Adipocyte (in vitro differentiated cells): ENCODE measurements at places on chromosomes 7 and 10.

DNA sequence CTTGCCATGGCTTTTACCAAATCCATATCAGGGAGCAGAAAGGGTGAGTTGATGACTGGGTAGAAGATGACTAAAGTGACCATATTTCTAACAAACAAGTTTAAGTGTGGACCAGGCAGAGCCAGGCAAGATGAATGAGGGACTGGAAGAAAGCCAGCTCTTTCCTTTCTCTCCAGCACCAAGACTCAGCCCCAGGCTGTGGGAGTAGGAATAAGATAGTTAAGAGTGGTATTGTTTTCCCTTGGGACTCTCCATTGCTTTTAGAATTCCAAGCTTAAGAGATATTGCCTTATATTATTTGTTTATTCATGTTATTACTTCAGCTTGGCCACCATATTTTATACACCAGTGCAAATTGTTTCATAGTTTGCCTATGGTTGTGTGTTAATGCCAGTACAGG lies 28.8 kb upstream of the TSPAN33 start:
- DNase-seq = no peak

DNA sequence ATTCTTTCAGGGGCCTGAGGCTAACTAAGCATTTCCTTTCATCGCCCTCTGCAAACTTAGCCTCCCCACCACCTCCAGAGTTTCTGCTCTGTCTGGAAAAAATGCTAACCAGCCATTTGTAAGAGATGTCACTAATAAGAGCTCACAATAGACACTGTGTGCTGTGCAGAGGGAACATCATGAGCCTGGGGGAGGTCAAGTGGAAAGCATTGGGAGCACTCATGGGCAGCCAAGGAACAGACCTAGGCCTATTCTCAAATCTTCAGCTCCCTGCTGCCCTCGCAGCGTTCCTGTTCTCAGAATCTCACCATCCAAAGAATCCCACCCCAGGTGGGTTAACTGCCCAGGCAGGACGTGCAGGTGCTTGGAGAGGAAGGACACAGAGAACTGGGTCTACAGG lies 27.1 kb upstream of the GPAM start:
- DNase-seq = no peak

GRCh38 chr7:118195837-118196474 lies 12.0 kb downstream of the LSM8 start:
- DNase-seq = peak; percentile 84

- peak; percentile 85 for DNase-seq
Observed at GRCh38 chr7:81367326-81367931, 402.4 kb downstream of the HGF start.

DNA sequence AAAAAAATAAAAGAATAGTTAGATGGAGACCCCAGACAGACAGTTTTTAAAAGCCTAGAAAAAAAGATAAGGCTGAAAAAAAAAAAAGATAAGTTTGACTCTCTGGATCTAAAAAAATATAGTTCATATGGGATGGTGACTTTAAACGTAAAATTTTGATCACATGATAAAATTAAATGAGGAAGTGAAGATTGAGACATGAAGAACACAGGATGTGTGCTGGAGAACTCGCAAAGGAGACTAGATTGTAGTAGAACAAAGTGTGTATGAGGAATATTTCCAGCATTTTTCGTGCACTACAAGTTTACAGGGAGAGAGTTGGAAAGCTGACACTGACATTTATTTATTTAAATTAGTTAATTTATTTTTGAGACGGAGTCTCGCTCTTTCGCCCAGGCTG lies 286.4 kb downstream of the PRPF18 start:
- DNase-seq = no peak

GRCh38 chr7:4139656-4140625 lies 542.2 kb upstream of the FOXK1 start:
- no peak for DNase-seq

DNA sequence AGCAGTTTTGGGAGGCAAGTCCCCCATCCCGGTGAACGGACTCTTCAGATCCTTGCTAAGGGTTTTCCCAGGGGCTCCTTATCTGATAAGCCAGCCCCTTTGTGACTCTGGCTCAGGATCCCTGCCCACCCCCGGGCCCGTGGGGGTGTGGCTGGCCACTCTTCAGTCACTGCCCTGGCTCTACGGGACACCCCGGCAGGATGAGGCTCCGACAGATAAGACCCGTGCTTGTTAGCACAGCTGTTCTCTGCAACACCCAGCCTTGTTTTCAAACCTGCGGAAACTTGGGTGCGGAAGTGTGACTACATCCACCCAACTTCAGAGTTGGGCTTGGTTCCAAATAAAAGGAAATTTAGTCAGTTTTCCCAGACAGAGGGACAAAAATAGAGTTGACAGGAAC lies 66.7 kb upstream of the PODXL start:
- DNase-seq = no peak

GRCh38 chr10:102565793-102566192 lies 62.0 kb downstream of the SUFU start:
- no peak for DNase-seq

- DNase-seq = no peak
Observed at GRCh38 chr7:31056775-31057346, 4.8 kb downstream of the ADCYAP1R1 start.

DNA sequence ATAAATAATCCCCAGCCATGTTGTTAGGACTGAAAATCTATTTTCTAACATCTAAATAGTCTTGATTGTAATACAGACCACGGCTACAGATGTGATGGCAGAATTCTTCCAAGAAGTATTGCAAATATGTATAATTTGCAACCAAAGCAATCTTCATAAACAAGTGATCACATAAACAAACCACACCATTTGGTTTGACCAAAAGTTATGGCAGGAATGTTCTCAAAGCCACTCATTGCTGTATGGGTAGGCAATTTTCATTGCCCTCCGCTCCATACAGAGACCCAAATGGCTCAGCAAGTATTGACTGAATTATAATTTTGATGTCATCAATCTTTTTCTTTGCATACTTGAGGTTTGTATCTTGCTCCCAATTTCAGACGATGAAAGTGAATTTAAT lies 19.0 kb upstream of the RHOBTB1 start:
- DNase-seq = peak; percentile 40

DNA sequence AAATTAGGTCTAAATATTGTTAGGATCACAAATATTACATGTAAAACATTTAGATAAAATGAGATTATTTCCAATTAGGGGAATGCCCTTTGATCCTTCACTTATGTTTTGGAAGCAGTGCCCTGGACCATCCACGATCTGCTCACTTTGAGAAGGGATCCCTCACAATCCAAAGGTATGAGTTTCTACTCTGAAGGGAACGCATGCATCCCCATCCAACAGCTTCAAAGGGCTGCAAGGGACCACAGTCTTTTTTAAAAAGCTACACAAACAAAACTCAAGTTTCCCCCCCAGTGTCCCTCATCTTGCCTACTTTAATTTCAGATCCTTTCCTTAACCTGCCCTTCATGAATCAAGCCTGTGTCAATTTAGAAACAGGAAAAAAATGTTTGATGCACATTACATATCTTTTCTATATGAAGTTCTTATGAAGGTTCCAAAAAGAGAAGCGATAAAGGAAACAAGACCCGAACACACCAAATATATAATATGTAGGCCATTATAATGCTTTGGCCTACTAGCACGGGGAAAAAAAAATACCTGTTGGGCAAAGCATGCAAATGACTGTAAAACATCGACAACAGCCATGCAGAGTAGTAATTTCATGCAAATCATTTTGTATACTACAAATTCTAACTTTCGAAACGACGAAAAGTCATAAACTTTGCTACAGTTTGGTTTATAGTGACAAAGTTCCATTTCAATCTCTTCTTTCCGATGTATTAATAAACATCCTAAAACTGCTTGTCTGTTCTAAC lies 2.0 kb downstream of the EIF3A start:
- DNase-seq = peak; percentile 23

GRCh38 chr10:76453997-76454396 lies 1022.6 kb downstream of the LRMDA start:
- peak; percentile 44 for DNase-seq

- no peak for DNase-seq
Observed at GRCh38 chr7:76364198-76364584, 5.4 kb upstream of the YWHAG start.

DNA sequence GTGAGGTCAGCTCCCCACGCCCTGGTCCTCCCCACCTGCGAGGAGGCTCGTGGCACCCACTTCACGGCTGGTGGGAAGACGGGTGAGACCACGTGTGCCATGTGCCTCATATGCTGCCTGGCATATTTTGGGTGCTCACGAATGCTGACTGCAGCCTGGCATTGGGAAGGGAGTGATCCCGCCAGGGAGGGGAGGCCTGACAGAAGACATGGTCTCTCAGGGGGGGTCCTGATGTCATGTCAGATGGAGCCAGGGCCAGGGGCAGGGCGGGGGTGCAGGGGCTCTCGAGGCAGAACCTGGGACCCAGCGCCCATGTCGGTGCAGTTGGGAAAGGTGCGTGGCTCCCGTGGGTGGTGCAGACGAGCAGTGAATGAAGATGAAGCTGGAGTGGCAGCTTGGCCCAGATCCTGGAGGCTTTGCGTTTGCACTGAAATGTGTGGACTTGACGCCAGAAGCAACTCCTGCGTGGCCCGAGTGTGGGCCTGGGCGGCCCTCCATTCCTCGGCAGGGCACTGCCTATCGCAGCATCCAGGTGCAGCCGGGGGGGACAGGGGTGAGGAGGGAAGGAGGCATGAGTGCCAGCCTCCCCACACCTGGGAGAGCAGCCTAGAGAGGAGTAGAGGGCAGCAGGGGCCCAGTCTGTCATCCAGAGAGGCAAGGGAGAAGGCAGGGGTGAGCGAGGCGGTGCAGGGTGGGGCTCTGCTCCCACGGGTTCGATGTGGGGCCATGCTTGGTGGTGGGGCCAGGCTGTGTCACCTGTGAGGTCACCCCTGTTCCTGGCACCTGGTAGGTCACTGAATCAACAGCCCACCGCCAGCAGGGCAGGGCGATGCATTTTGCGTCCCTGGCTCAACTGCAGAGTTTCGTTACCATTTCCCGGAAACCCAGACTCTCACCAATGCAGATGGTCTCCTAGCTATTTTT lies 385.6 kb downstream of the DNAJB6 start:
- no peak for DNase-seq

DNA sequence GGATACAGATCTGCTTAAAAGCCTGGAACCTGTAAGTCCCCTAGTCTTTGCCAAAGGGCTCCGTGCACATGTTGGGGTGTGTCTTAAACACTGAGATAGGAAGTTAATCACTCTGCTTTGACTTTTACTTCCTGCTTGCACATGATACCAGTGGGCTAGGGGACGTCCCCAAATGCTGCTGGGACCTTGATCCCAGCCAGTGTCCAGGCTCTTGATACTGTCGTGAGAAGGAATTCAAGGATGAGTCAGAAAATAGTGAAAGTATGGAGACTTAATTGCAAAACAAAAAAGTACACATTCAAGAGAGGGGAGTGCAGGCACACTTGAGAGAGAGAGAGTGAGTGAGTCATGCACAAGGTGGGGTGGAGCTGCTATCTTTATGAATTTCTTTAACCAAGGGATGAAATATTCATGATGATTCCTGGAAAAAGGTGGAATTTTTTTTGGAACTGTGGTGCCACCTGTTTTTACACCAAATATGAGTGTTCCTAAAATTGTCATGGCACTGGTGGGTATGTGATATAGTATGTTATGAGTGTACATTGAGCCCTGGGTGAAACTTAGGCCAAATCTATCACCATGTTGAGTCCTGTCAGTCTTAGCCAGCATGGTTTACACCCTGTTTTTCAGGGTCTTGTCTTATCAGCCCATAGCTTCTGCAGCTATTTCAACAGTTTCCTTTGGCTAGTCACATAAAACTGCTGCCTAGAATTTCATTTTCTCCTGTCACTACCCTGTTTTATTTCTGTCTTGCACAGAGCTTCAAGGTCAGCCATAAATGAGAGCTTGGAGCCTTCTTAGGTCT lies 88.3 kb upstream of the CYP26C1 start:
- DNase-seq = peak; percentile 72

GRCh38 chr7:27189997-27190748 lies 5.1 kb upstream of the HOXA11 start:
- DNase-seq = no peak

GRCh38 chr7:45328403-45328981 lies 170.9 kb downstream of the RAMP3 start:
- no peak for DNase-seq

- DNase-seq = peak; percentile 71
Observed at GRCh38 chr7:99579956-99580777, 17.9 kb upstream of the TMEM225B start.

DNA sequence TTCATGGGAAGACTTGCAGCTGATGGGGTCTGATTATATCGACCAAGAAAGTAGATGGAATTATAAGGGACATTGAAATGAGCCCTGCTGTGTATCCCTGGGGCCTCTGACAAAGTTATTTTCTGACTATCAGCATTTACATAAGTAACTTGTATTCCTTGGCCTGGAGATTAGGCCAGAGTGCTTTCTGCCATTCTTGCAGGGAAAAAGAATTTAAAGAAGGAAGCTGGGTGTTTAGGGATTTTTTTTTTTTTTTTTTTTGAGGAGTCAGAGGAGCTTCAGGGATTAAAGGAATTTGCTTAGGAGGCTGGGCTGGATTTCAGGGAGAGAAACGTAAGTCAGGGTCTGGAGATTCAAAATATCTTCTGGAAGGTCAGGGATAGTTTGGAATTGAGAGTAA lies 4.6 kb downstream of the SPAM1 start:
- no peak for DNase-seq

DNA sequence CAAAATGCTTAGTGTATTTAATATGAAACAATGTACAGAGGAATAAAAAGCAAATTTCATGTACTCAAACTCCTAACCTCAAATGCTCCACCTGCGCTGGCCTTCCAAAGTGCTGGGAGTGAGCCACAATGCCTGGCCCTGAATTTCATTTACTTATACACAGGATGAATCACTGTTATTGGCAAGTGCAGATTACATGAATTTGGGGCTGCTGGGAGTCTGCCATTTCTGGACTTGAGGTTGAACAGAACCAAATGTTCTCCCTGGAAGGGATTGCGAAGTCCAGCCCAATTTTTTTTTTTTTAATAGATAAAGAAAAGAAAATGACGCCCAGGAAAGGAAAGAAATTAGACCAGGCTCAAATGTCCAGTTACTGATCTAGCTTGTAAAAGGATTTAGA lies 6.8 kb upstream of the CSTF2T start:
- peak; percentile 94 for DNase-seq

DNA sequence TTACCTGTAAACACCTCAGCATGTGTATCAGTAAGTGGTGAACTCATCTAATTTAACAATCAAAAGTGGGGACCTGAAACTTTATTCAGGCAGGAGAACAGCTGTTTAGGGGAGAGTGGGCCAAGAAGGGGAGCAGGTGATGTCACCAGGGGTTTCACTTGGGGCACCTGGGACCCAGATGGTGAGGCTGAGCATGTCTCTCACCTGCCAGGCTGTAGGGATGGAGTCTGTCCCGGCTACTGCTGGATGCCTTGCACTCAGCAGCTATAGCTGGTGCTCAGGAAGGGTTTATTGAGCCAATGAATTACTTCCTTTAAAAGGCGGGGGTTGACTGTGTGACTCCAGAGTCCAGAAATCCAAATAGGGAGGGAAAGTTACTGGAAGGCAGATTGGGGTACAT lies 23.0 kb downstream of the CDH23 start:
- DNase-seq = no peak

DNA sequence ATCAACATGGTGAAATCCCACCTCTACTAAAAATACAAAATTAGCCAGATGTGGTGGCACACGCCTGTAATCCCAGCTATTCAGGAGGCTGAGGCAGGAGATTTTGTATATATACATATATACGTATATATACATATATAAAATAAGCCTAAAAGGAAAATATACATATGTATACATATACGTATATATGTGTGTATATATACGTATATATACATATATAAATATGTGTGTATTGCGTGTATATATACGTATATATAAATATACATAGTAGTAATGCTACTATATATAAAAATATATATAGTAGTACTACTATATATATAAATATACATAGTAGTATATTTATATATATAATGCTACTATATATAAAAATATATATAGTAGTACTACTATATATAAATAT lies 26.5 kb upstream of the PBLD start:
- no peak for DNase-seq

GRCh38 chr7:68963552-68963951 lies 634.7 kb upstream of the AUTS2 start:
- DNase-seq = peak; percentile 79
